ENCODE measurements at places on chromosomes 1 and 21. TPM values are rescaled to one million over a fixed set of nuclear protein-coding genes. Genes with fewer than 3 reads are reported as not detected.

Gene PADI3
- total RNA-seq = not detected

Gene TP73
- not detected for total RNA-seq

DNA sequence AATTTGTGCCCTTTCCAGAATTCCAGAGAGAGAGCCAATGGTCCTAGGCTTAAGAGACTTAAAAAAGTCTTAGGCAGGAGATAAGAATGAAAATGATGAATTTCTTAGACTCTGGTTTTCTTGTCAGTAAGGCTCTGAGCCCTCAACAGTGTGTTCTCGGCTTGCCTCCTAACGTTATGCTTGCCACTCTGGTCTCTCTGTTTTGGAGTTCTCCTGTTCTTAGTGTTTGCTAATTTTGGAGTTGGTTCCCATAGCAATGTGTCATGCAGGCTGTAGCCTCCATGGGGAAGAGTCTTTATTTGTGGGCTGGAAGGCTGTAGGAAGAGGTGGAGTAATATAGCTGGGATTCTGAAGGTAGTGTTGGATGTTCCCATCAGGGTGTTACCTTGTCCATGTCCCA, 19.9 kb downstream of the TBX19 start:
- H3K36me3 ChIP-seq = no peaks in the 10 kb centered on the region
- H3K27me3 ChIP-seq = no peaks in the 10 kb centered on the region
- no peak overlapping the region for H3K27ac ChIP-seq
- no peak overlapping the region for H3K4me3 ChIP-seq
- no peaks in the 10 kb centered on the region for H3K4me1 ChIP-seq

DNA sequence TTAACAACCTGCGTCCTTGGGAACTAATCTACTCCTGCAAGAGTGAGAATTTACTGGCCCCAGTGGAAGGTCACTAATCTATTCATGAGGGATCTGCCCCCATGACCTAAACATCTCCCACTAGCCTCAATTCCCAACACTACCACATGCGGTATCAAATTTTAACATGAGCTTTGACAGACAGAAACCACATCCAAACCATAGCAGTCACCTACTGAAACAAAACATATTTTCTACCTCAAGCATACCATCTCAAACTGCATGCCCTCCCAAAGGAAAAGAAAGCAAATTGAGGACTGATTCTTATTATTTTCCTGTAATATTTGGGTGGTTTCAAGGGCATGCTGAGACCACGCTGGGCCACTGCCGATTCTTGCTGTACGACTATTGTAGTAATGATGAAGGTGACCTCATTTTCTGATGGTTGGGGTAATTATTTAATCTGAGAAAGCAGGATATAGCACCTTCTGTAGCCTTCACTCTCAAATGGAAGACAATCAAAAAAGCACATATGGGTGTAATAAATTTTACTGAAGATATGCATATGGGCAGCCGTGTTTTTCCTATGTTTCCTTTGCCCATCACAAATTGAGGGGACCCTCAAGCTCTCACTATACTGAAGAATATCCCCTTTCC, 13.2 kb upstream of the GBP5 start:
- no peak for DNase-seq
- H3K4me1 ChIP-seq = peaks cover 75% of the 10 kb centered on the region
- H3K27me3 ChIP-seq = no peaks in the 10 kb centered on the region

- no peak for DNase-seq
- H3K36me3 ChIP-seq = no peaks in the 10 kb centered on the region
- no peaks in the 10 kb centered on the region for H3K4me1 ChIP-seq
Measured at GRCh38 chr1:232767305-232768074, 37.7 kb upstream of the MAP10 start.

GRCh38 chr1:95380909-95381308, 146.9 kb downstream of the RWDD3 start:
- H3K4me1 ChIP-seq = no peaks in the 10 kb centered on the region
- H3K4me3 ChIP-seq = no peak overlapping the region
- no peak overlapping the region for H3K27ac ChIP-seq
- DNase-seq = no peak
- H3K36me3 ChIP-seq = no peaks in the 10 kb centered on the region

DNA sequence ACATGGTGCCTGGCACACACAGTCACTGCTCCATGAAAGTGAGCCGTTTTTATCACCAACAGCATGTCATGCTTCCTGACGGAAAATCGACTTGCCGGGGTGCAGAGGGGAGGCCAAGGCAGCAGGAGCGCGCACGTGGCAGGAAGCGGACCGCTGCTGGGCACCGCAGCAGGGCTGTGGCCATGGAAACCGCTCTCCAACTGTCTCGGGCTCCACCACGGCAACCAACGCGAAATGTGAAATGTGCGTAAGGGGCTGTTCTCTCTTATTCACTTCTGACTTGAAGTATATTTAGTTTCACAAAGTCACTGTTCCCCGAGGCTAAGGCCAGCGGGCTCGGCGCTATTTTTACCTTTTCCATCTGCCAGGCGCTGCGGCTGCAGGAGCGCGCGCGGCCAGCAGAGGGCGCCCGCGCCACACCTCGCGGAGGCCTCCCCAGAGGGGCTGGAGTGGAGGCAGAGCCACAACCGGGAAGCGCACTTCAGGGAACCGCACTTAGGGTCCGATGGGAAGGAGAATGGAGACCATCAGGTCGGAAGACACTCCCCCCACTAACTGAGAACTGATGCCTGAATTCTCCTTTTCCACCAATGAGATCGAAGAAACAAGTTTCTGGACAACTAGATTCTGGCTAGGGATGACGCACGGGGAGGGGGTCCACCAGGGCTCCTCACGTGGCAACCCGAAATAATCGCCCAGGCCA, 19.7 kb downstream of the RCC2 start:
- no peaks in the 10 kb centered on the region for H3K4me1 ChIP-seq
- H3K27ac ChIP-seq = no peak overlapping the region
- H3K36me3 ChIP-seq = peaks cover 72% of the 10 kb centered on the region
- H3K27me3 ChIP-seq = no peaks in the 10 kb centered on the region
- H3K4me3 ChIP-seq = no peak overlapping the region

GRCh38 chr1:230495076-230495475, 68.9 kb upstream of the PGBD5 start:
- H3K4me1 ChIP-seq = no peaks in the 10 kb centered on the region
- no peak overlapping the region for H3K4me3 ChIP-seq
- H3K27ac ChIP-seq = no peak overlapping the region
- DNase-seq = no peak

- H3K27ac ChIP-seq = no peak overlapping the region
- H3K36me3 ChIP-seq = no peaks in the 10 kb centered on the region
- no peaks in the 10 kb centered on the region for H3K27me3 ChIP-seq
- DNase-seq = no peak
- H3K4me1 ChIP-seq = no peaks in the 10 kb centered on the region
Measured at GRCh38 chr1:106254748-106255147, 801.7 kb upstream of the PRMT6 start.

- no peak overlapping the region for H3K27ac ChIP-seq
- H3K27me3 ChIP-seq = no peaks in the 10 kb centered on the region
- H3K4me1 ChIP-seq = peaks cover 29% of the 10 kb centered on the region
Measured at GRCh38 chr21:31268090-31268489, 76.0 kb downstream of the TIAM1 start.

Measured in CD4-positive, alpha-beta memory T cell (primary cell).